ENCODE measurements at places on chromosomes 1 and 21.

- DNase-seq, result no peak
Observed at GRCh38 chr1:58619286-58620054, 42.4 kb upstream of the TACSTD2 start.

GRCh38 chr1:71625004-71625403 is 544.2 kb upstream of the ZRANB2 start:
- DNase-seq, result no peak

DNA sequence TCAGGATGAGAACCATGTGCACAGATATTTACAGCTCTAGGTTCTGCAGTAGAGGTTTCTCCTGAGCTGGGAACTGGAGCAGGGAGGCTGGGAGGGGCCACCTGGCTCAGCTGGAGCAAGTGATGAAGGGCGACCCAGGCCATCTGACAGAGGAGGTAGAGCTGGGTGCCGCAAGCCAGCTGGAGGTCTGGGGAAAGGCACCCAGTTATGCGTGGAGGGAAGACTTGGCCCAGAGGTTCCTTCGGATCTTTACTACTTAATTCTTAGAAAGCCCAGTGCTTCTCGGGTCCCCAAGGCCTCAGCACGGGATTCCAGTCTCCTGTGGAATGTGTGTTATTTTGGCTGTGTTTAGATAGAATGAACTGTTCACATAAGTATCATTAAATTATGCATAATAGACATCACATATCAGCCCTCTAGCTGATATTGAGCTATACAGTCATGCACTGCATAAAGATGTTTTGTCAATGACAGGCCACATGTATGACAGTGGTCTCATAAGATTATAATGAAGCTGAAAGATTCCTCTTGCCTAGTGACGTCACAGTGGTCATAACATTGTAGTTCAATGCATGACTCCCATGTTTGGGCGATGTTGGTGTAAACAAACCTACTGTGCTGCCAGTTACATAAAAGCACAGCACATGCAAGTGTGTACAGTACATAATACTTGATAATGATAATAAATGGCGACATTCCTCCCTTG is 245.1 kb downstream of the RHOU start:
- DNase-seq, result no peak

DNA sequence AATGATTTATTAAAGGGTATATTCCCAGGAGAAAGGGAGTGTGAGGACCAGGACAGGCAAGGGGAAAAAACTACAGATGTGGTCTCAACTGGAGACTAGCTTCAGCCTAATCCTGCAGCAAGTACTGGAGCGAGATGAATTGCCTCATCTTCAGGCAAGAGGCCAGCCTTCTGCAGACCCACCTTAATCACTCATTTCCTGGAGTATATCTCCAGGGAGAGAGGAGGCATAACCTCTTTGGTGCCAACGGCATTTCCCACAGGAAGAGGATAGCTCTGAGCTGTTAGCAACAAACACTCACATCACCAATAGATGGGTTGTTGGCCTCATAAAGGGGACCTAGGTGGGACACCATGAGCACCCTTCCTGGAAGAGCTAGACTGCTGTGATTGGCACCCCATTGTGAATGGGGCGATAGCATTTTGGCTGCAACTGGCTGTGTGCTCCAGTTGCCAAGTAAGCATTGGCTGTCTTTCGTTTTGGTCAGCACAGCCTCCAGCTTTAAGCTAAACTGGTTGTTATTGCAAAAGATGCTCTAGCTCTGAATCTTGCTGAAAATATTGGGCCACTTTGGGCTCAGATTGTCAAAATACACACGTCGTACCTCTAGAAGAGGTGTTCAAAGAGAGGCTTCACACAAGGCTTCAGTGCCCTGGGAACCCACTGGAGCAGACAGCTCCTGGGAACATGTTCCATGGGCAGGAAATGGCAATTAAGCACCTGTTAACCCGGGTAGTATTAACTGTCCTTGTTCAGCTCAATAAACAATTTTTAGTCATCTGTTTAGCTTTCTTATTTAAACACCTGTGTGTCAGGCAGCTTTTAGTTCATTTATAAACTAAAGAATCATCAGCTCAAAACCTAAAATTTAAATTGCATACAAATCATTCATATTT is 314.8 kb upstream of the C1orf87 start:
- no peak for DNase-seq

DNA sequence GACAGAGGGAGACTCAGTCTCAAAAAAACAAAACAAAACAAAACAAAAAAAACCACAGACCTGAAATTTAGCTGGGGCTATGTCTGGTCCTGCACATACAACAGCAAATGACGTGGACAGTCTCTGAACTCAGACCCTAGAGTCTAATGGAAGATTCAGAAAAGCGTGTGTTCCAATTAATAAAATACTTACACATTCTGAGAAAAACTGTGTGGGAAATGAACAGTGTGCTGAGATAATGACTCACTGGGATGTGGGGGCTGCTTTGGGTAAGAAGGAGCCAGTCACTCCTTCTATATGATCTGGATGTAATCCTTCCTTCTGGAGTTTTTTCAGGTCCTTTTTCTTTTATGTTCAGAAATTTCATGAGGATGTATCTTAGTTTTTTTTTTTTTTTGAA is 29.4 kb downstream of the CLDN14 start:
- DNase-seq, result no peak

DNA sequence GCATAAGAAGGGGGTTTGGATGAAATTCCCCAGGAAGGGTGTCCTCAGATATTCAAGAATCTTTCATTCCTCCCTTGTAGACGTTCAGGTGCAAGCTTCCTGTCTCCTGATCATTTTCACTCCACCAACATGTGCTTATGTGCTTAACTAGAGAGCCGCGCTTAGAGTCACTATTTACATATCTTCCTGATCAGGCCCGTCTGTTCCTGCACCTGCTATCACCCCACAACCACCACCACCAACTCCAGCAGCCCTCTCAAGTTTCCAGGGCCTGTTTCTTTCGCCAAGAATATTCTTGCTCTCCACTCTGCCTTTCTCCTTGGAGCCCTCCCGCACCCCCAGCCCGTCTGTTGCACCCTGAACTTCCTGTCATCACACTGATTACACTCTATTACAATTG is 113.4 kb downstream of the SPSB1 start:
- DNase-seq, result no peak

DNA sequence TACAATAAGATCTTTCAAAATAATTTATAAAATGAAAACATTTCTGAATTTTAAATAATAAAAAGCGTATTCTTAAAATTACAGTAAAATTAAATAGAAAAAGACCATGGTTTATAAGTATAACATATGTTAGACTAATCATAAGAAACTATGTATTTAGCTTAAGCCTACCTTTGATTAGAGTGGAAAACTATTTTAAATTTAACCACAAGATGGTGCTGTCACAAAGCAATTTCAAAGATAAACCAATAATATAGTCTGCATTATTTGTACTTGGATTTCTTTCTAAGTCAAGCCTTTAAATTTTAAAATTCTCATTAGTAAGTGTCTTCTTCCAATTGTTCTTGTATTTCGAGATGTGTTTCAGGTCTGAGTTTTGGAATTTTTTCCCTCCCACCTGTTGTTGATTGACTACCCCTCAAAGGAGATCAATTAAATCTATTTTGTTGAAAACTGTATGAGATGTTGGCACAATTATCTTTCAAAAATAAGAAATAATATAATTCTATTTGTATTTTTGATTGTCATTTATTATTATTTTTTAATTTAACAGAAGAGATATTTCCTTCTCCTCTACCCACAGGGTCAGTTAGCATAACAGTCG is 459.8 kb downstream of the KCNT2 start:
- peak; percentile 26 for DNase-seq

- DNase-seq, result no peak
Observed at GRCh38 chr21:45043541-45044020, 30.8 kb upstream of the ADARB1 start.

- no peak for DNase-seq
Observed at GRCh38 chr1:23909412-23909811, 3.8 kb downstream of the CNR2 start.

DNA sequence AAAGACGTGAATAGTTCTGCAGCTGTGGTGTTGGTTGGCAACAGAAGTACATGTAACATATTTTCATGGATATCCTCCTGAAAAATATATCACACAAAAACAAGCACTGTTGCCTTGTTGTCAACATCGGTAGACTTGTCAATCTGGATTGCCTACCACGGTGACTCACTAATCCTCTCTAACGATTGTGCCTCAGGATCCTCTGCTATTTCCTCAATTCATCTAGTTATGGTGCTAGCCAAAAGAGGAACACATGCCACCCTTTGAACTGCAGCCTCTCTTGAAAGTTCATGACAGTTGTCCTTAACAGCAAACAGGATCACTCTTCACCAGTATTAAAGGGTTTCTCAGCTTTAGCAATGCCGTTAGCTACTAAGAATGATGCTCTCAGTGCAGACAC is 25.7 kb downstream of the RASAL2 start:
- no peak for DNase-seq

DNA sequence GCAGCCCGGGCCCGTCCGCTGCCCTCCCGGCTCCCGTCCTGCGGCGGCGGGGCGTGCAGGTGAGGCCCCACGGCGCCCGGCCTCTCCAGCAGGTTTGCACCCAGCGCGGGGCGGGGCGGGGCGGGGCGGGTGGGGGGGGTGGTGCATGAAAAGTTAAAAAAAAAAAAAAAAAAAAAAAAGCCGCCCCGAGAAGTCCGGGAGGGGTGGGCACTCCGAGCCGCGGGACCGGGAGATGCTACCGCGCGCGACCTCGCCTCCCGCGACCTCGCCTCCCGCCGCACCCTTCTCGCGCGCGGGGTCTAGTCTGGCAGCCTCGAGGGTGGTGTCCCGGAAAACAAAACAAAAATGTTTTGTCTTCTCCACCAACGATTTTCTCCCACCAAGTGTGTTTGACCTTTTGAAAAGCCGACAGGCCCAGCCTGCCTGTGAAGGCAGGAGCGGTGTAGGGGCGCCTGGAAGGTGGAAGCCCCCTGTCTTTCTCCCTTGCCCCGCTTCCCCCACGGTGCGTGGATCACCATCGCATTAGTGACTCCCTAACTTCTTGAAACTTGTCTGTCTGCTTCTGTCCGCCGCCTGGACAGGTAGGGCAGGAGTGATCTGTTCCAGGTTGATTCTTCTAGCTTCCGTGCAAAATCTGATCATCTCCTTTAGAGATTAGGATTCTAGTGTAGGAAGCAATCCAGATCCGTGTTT is 569 bp downstream of the RCAN3 start:
- DNase-seq, result peak; percentile 58

DNA sequence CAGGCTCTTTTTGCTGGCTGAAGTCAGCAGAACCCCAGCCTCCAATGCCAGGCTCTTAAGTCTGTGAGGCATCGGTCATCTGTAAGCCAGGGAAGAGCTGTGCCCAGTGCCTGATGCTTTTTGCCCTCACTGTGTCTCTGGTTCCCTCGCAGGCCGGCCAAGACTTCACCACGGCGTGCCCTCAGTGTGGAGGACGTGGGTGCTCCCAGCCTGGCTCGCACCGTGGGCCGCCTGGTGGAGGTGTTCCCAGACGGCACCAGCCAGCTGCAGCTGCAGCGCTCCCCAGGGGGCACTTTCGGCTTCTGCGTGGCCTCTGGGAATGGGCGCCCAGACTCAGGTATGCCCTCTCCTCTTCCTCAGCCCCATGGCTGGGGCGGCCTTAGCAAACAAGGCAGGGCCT is 32.5 kb downstream of the KIAA1614 start:
- no peak for DNase-seq

DNA sequence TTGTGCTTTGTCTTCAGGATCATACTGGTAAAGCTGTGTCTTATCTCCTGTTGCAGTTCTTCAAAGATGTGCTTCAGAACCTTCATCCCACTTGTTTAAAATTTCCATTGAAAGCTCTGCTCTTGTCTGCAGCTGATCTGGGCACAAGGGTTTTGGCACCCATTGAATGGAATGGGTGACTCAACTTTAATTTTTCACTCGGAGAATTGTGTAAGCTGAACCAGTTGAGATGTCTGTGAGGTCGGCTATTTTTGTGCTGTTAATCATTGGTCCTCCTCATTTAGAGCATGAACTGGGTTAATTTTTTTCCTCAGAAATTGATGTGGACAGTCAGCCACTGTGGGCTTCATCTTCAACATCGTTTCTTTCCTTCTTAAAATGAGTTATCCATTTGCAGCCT is 252.1 kb downstream of the TM2D1 start:
- DNase-seq, result no peak

DNA sequence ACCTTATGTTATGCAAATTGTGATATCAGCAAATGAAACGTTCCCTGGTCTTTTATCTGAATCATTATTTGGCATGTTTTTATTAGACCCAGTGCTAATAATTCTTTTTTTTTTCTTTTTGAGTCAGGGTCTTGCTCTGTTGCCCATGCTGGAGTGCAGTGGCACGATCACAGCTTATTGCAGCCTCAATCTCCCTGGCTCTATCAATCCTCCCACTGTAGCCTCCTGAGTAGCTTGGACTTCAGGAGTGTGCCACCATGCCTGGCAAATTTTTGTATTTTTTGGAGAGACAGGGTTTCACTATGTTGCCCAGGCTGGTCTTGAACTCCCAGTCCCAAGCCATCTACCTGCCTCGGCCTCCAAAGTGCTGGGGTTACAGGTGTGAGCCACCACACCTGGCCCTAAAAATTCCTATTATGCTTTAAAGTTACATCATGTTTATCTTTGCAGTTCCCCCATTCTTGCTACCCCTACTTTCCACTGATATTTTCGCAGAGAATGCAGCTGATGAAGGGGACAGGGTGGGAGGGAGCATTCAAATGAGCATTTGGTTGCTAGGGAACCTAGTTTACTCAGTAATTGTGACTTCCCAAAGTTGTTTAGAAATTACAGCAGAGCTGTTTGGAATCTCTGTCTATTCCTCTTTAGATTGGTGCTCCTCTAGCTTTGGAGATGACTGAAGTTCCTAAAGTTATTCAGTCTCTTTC is 18.4 kb downstream of the C1orf21 start:
- DNase-seq, result no peak

DNA sequence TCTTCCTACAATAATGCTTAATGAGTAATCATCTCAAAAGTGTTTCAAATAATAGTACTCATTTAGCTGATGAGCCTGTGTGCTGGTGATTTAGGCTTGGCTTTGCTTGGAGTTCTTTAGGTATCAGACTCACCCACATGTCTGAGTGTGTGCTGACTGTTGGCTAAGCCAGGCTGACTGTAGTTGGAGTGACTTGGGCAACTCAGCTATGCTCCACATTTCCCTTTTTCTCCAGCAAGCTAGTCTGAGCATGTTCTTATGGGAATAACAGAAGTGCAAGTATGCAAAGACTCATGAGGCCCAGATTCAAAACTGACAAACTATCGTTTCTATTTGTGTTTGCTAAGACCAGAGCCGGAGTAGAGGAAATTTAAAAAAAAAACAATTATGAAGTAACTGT is 99.0 kb upstream of the ADGRL4 start:
- DNase-seq, result no peak

DNA sequence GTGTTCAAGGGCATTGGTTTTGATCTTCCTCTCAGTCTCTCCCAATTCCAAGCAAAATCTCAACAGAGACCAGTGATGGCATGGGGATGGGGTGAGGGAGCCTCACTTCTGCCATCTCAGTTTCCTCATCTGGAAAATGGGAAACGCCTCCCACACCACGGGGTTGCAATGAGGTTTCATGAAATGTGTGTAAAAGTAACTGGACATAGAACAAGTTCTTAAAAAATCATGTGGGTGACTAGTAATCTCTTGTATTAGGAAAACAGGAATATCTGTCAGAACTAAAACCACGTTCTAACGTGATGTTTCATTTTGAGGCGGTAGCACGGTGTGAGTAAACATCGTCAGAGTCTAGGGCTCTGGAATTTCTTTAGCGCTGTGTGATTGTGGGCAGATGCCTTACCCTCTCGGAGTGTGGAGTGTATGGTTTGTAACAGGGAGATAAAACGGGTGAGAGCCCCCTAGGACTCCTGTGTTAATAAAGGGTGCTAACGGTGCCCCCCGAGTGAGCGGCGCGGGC is 55.5 kb upstream of the DNAJC6 start:
- no peak for DNase-seq

Measured in CD4-positive, alpha-beta T cell treated with Interleukin-12 subunit alpha and Interleukin-12 subunit beta, for 1 hour (primary cell).